Right forelimb (tissue), 1 donor: ENCODE measurements at places on chromosomes 1 and 21.

GRCh38 chr1:160354388-160354985, 11.3 kb downstream of the NCSTN start:
- no peak for DNase-seq

- no peak for DNase-seq
These were observed 25.5 kb upstream of the ITPKB start for GRCh38 chr1:226764533-226764932.

- DNase-seq: no peak
These were observed 8.2 kb downstream of the THAP3 start for GRCh38 chr1:6632588-6633514.

DNA sequence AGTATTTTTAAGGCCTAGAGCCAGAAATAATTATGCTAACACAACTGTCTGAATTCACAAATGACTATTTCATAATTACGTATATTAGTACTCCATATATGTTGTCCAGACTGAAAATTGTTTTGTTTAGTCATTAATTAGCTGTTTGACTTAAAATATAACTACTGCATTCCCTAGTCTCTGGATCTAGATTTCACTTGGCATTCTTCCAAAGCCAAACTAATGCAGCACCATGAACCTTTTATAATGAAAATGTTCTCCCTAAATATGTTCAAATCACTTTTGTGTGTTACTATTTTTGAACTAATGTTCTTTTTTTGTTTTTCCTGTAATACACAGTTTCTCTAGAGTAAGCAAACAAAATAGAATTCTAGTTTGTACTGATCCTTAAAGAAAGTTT, 46.1 kb downstream of the CAMTA1 start:
- no peak for DNase-seq

- DNase-seq: no peak
These were observed 199.8 kb downstream of the DNM3 start for GRCh38 chr1:172041102-172041501.
